ENCODE measurements at places on chromosomes 7 and 10.

DNA sequence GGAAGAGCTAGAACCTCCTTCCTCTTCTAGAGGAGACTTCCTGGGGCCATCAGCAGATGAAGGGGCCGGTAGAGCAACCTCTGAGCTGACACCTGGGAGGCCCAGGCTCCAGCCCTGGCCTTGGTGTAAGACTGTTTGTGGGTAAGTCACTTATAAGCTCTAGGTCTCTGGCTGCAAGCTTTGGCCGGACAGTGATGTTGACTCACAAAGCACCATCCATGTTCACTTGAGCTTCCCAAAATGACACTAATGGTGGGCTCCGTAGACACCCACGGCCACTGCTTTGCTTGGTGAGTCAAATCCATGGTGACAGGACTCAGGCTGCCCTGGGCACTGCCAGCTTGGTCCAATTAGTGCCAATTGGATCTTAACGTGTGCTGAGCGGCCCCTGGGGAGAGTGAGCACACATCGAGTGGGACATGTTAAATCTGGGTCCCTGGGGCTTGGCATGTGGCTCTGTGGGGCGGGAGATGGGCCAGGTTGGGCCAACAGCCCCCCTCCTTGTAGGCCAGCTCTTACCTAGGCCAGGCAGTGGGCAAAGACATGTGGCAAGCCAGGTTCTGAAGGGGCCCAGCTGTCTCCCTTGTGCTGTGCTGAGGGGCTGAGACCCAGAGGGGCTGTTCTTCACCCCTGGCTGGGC lies 16.7 kb downstream of the NEURL1 start:
- DNase-seq: no peak

GRCh38 chr7:28104811-28105210 lies 75.8 kb downstream of the JAZF1 start:
- DNase-seq: no peak

- no peak for DNase-seq
These were observed 188.7 kb upstream of the KAT6B start for GRCh38 chr10:74637685-74638084.

DNA sequence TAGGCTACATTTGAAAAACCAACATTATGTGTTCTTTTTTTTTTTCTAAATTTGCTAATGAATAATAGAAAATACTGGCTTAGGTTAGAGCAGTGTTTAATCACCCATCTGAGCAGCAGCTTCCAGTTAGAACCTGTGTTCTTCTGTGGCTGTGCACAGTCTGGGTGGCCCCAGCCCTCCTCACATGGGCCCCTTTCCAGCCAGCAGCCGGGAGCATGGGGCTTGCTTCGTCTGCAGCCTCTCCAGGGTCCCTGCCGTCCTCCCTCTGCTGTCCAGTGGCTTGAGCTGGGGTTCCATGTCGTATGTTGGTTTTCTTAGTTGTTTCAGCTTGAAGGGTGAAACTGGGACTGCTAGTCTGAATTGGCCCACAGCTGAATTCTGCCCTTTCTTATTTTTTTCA lies 37.3 kb downstream of the BNIP3 start:
- DNase-seq: no peak
